Suppressor macrophage (primary cell): ENCODE measurements at places on chromosomes 7 and 10.

- peak; percentile 29 for DNase-seq
These were observed 126.4 kb downstream of the RNLS start for GRCh38 chr10:88456730-88457129.

DNA sequence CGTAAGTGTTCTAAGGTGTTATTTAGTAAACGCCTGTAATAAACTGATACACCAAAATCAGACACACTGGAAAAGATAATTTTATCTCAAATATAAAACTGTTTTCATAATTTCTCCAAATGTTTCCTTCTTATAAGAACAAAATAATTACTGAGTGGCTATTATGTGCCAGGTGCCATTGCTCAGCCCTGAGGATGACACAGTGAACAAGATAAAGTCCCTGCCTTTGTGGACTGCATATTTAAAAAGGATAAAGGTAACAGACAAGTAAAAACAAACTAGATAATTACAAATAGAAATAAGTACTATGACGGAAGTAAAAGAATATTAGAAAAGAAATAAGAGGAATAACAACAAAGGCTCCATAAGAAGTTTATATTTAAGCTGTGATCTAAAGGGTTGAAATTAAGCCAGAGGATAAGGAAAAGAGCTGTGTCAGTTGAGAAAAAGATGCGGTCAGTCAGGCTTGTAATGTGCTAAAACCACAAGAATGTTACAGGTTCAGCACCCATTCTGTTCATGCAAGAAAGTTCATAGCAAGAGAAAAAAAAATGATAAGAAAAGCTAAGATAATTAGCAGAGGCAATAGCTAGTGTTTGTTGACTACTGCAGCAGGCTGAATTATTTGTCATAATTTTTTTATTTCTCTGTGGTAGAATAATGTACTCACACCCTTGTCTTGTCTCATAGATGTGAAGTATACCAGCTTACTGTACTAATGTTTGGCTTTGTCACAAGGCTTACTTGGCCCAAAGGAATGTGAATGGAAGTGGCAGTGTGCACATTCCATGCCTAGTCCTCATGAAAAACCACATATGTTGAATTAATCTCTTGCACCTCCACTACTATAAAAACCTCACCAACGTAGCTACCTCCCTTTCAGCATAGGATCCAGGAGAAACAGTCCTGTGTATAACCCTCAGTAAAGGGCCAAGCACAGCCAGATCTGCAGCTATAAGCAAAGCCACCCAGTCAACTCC is 75.1 kb downstream of the CRPPA start:
- no peak for DNase-seq

- DNase-seq, result no peak
These were observed 55.4 kb downstream of the TBXAS1 start for GRCh38 chr7:139884441-139884840.

DNA sequence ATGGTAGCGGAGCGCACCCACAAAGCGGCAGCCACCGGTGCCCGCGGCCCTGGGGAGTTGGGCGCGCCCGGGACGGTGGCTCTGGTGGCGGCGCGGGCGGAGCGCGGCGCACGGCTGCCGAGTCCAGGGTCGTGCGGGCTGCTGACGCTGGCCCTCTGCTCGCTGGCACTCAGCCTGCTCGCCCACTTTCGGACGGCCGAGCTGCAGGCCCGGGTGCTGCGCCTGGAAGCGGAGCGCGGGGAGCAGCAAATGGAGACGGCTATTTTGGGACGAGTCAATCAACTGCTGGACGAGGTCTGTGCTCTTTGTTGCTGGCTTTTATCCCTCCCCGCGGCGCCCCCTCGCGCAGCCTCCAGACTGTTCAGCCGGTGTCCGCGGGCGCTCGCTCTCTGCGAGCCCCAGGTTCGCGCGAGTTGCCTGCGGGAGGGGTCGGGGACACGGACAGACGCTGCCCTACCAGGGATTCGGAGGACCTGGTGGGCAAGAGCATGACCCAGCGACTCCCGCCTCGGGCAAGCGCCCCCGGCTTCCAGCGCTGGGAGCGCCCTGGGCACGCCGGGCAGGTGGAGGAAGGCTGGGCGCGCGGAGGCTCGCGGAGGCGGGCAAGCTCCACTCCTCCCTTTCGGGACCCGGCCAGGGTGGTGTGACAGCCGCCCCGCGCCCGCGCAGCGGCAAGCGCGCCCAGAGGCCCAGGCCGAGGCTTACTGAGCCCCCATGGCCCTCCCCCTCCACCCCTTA is 887 bp downstream of the COL13A1 start:
- peak; percentile 43 for DNase-seq

GRCh38 chr7:131108212-131108940 is 219.3 kb upstream of the MKLN1 start:
- DNase-seq, result peak; percentile 55

DNA sequence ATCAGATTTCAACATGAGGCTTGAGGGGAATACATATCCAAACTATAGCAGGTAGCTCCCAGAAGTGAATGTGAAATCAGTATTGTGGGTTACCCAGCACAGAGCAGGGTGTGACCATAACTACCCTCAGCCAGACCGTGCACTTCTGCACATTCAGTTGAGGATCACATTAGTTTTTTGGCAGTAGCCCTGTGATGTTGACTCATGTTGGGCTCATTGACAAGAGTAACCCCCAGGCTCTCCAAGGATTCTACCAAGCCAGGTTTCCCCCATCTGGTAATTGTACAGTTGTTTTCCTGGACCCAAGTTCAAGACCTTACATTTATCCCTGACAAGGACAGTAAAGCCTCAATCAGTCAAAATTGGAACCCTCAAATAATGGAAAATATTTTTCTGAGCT is 11.7 kb upstream of the CPA4 start:
- DNase-seq, result no peak

DNA sequence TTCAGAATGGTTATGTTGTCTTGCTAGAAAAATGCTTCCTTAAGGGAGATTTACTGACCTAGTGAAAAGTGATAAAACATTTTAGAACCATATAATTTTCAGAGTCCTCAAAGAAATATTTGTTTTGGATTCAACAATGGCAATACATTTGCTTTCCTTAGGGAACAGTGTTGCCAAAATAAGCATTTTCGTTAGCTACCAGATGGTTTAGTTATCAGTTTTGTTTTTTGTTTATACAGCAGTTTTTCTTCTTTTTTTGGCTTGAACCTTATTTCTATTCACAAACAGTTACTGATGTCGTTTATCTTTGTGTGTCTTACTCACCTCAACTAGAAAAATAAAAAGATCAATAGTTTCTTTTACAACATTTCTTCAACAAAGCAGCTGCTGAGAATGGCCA is 48.6 kb downstream of the EXOC4 start:
- DNase-seq, result no peak

- DNase-seq, result no peak
These were observed 709.3 kb upstream of the AUTS2 start for GRCh38 chr7:68888971-68889385.

- peak; percentile 84 for DNase-seq
These were observed 58.2 kb upstream of the LYZL2 start for GRCh38 chr10:30687698-30688213.

DNA sequence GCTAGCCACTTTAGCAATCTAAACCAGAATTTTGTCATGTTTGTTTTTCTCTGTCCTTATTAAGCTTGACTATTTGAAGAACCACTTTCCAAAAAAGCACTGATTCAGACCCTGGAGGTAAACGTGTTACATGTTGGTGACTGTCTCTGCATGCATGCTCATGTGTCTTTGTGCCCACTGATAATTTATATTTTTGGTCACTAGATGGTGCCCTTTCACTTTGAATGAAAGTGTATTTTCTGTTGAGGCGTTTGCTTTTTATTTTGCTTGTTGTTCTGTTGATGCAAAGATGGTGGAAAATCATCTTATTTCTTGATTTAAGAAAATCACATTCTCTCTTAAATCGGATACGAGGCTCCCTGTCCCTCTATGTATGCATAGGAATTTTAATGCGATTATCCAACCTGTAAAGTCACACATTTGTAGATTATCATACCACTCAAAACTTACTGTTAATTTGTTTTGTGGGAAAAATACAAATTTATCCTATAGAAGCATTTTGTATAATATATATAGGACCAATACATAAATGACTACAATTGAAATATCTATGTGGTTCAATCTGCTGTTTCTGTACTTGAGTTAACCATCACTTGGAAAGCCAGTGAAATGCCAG is 269.3 kb downstream of the BICC1 start:
- peak; percentile 57 for DNase-seq

DNA sequence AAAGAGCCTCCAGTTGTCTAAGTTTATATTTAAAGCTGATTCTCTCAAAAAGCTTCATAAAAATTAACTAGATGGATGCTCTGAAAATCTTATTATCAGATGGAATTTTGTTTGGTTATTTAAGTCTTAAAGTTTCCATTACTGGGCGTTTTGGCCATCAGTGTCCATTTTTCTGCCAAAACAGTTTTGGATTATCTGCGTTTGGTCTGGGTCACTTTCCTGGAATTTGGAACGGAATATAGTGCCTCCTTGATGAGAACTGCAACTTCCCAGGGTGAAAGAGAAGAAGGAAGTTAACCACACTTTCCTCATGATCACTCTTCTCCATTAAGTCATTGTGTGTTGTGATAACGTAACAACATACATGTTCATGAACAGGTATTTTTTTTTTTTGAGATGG is 764.9 kb upstream of the AUTS2 start:
- no peak for DNase-seq

DNA sequence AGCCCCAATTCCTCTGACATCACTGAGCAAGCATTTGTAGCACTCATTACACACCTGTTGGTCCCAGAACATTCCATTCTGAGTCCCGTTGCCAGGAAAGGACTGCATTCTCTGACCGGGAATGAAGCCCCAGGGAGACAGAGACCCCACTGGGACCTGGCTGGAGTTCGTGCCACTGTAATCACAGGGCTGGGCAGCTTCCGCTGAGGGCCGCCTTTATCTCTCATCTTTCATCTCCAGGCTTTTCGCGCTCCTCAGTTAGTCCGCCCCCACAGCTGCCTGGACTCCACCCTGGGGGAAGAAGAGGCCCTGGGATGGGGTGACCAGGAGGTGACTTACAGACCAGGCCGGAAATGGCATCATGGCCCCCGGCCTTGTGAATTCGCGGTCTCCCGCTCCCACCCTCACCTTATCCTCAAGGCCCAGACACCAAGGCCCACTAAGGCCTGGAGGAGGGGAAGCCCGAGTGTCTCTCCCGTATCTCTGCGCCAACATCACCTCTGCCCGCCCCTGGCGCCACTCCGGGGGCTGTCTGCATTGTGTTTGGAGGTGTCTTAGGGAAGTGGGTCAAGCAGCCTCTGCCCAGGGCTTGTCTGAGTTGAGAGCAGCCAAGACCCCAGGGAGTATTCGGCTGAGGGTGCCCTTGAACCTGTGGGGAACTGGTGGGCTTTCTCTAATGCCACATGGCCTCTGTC is 75.4 kb downstream of the PROSER2 start:
- no peak for DNase-seq

DNA sequence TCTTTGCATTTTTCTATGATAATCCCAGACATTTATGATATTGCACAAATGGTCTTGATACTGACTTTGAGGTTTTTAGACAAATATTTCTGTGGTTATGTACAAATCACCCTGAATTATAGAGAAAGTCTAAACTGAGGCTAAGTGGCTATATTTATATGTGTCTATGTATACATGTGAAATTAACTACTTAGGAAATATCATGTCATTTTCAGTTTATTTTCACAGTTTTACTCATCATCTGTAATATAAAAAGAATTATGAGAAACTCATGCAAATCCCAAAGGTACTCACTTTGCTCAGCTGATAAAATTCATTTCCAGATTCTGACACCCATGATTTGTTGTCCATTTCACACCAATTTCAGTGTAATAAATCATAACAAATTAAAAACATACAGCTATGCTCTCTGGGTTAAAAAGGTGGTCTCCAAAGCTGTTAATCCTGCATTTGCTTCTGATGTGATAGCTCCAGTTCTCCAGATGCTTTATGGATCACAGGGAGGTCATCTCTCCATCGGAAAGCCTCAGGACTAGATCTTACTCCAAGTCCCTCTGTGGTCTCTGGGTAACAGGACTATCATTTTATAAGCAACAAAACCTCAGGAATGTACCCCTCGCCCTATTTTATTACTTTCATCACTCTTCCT is 673.9 kb downstream of the PARD3 start:
- no peak for DNase-seq

- no peak for DNase-seq
These were observed 192.9 kb downstream of the EVX1 start for GRCh38 chr7:27435461-27435860.

GRCh38 chr7:21336743-21337142 is 91.1 kb upstream of the SP4 start:
- DNase-seq, result no peak

DNA sequence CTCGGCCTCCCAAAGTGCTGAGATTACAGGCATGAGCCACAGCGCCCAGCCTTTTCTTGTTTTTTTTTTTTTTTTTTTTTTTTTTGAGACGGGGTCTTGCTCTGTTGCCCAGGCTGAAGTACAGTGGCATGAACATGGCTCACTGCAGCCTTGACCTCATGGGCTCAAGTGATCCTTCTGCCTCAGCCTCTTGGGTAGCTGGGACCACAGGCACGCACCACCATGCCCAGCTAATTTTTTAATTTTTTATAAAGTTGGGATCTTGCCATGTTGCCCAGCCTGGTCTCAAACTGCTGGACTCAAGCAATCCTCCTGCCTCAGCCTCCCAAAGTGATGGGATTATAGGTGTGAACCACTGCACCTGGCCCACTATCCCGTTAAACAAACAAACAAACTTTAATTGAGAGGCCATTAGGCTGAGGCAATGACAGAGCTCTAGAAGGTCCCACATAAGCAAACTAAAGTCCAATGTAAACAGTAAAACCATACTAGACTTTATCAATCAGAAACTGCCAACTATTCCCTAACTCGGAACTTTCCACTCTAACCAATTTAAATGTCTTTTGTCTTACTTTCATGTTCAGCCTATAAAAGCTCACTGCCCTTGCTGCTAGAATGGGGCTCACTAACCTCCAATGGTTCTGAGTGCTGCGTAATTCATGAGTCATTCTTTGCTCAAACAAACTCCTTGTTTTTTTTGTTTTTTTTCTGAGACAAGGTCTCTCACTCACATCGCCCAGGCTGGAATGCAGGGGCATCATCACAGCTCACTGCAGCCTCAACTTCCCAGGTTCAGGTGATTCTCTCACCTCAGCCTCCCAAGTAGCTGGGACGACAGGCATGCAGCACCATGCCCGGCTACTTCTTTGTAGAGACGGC is 1.9 kb downstream of the DHX32 start:
- DNase-seq, result no peak

DNA sequence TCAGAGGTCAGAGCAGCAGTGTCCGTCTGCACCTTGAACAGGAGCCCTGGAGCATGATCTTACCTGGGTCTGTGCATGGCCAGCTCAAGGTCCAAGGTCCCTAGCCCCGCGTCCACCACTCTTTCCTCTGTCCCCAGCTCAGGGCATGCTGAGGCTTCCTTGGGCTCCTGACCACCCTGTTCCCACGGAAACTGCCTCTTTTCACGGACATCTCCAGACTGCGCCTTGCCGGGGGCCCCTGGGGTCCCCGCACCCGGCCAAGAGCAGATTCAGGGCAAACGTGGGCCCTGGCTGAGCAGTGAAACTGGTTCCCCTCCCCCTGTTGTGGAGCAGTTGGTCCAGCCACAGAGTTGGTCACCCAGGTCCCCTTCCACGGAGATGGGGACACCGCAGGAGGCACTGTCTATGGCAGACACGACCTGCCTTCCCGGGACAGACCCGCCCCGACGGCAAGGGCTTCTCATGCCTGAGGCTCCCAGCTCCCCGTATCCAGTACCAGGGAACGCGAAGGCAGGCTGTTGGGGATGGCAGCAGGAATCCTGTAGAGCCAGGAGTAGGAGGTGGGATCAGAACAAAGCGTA is 217.4 kb upstream of the PPP2R2D start:
- no peak for DNase-seq

- no peak for DNase-seq
These were observed 54.3 kb upstream of the WNT16 start for GRCh38 chr7:121274467-121274866.
